ENCODE measurements at places on chromosomes 1 and 21. TPM values are rescaled to one million over a fixed set of nuclear protein-coding genes. Genes with fewer than 3 reads are reported as not detected.

The CRP gene
- not detected for total RNA-seq

The TMEM200B gene
- 31.4 TPM for total RNA-seq

DNA sequence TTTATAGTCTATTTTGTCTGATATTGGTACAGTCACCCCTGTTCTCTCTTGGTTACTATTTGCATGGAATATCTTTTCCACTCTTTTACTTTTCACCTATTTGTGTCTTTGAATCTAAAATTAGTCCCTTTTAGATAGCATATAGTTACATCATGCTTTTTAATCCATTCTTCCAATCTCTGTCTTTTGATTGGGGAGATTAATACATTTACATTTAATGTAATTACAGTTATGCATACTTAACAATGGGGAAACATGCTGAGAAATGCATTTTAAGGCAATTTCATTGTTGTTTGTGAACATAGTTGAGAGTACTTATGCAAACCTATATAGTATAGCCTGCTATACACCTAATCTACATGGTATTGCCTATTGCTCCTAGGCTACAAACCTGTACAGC is 48.4 kb upstream of the ATP6V1G3 start:
- no peaks in the 10 kb centered on the region for H3K4me1 ChIP-seq
- no peaks in the 10 kb centered on the region for H3K27me3 ChIP-seq
- no peak overlapping the region for H3K27ac ChIP-seq
- no peaks in the 10 kb centered on the region for H3K36me3 ChIP-seq
- DNase-seq, result no peak

DNA sequence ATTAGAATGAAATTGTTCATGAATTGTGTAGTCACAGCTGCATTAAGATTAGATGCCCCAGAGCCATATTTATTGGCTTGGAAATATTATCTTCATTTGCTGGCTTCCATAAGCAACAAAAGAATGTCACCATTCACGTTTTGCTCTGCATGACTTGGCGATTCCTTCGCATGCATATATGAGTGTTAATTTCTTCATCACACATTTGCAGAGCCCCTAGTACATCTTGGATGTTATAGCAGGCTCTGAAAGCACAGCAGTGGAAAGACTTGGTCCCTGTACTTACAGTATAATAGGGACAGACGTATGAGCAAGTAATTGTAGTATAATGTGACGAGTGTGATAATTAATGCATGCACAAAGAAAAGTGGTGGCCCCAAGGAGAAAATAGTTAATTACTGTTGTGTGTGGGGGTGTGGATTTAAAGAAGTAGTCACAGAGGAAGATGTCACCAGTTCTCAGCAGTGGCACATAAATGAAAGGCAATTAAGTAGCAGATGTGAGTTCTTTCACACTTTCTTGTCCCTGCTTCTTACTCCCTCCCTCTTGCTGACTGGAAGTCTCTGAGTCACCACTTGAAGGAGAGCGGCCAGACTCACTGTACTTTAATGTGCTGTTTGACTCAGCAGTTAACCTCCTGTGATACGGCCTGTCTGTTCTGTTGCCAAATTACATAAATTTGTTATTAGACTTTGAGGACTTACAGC is 21.0 kb downstream of the S100A10 start:
- H3K27me3 ChIP-seq, result no peaks in the 10 kb centered on the region
- H3K36me3 ChIP-seq, result no peaks in the 10 kb centered on the region
- no peaks in the 10 kb centered on the region for H3K4me1 ChIP-seq
- no peak for DNase-seq
- no peak overlapping the region for H3K27ac ChIP-seq

All from thoracic aorta (tissue), 2 donors.